ENCODE measurements at places on chromosomes 6 and 20.

GRCh38 chr20:38215194-38216182 is 45.0 kb downstream of the KIAA1755 start:
- DNase-seq = no peak

- no peak for DNase-seq
Observed at GRCh38 chr20:10129749-10130148, 88.9 kb upstream of the SNAP25 start.

- no peak for DNase-seq
Observed at GRCh38 chr20:18005990-18006364, 37.2 kb downstream of the MGME1 start.

DNA sequence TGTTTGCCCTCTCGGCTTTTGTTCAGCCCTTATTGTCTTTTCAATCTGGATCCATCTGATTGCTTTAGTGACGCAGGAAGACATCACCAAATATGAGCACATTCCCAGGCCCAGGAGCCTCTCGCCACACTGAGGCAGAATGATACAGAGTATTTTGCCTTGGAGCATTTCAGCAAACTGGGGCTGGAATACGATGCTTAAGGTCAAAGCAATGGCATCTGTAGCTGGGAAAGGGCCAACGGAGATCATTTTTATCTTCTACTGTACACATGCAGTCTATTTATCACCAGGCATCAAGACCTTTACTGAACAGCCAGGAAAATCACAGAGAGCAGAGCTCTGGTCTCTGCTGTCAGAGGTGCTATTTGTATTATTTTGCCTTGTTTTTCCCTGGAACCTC is 655.3 kb downstream of the RNF144B start:
- DNase-seq = no peak

- no peak for DNase-seq
Observed at GRCh38 chr6:147677647-147678046, 169.2 kb downstream of the SAMD5 start.

- DNase-seq = no peak
Observed at GRCh38 chr6:83952830-83953229, 80.7 kb upstream of the MRAP2 start.

GRCh38 chr6:148342100-148342349 is 613 bp upstream of the SASH1 start:
- no peak for DNase-seq

- no peak for DNase-seq
Observed at GRCh38 chr20:36317675-36318074, 11.5 kb downstream of the DLGAP4 start.

GRCh38 chr20:57777911-57778310 is 68.1 kb upstream of the PMEPA1 start:
- no peak for DNase-seq

DNA sequence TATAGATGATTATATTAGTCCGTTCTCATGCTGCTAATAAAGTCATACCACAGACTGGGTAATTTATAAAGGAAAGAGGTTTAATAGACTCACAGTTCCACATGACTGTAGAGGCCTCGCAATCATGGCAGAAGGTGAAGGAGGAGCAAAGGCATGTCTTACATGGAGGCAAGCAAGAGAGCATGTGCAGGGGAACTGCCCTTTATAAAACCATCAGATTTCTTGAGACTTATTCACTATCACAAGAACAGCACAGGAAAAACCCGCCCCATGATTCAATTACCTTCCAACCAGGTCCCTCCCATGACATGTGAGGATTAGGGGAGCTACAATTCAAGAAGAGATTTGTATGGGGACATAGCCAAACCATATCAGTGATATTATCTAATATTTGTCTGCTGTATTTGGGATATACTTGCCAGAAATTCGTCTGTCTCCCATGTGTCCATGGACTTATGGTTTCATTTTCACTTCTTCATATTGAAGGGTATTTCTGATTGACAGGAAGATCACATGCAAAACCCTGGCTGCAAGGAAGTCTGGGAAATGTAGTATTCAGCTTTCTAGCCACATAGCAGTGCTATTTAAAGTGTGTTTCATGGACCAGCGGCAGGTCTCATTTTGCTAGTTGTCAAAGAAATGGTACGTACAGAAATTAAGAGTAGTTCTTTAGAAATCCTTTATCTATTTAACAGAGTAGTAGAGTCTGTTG is 50.5 kb upstream of the PAK5 start:
- DNase-seq = no peak

- no peak for DNase-seq
Observed at GRCh38 chr6:116011520-116011919, 49.2 kb downstream of the FRK start.

GRCh38 chr6:138609801-138610430 is 110.6 kb upstream of the NHSL1 start:
- peak; percentile 23 for DNase-seq

- no peak for DNase-seq
Observed at GRCh38 chr20:58815448-58815847, 35.3 kb downstream of the GNAS-AS1 start.

DNA sequence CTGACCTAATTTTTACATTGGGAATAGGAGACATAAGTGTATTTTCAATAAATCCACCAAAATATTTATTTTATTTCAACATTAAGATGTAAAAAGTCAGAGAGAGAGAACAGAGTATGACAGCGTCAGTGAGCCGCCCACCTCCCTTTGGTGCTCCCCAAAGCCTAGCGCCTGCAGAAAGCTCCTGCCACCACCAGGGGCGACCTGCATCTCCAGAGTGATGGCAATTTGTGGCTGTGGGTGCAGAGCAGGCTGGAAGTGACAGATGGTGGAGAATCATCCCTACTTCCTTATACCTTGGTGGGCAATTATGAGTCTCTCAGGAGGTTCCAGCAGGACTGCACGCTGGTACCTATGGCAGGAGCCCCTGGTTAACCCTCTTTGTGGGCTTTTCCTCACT is 87.3 kb downstream of the PTPRT start:
- no peak for DNase-seq

DNA sequence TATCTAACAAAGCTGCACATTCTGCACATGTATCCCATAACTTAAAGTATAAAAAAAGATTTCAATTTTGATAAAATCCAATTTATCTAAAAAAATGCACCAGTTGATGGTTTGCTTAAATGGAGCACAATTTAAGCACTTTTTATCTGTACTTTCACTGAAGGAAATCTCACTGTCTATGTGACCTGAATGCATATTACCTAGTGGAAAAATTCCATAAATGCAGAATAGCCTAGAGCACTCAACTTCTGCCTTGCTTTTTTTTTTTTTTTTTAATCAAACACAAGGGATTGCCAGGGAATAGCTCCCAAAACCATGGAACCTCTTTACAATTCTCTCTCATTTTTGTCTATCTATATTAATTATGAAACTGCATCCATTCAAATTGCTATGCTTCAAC is 80.4 kb downstream of the RFPL4B start:
- no peak for DNase-seq

DNA sequence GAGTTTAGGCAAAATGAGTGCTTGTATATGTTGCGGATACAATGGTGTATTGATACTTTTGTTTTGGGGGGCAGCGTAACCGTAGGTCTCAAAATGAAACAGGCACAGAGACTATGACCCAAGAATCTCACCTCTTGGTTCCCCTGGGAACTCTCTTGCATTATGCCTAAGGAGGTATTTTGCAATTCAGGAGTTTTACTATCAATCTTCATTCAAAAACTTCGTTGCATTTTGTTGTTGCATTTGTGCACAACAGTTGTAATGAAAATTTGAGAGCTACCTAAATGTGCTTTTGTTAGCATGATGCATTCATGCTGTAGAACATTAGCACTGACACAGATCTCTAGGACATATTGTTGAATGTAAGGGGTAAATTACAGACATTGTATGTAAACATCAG is 18.2 kb downstream of the VTA1 start:
- DNase-seq = no peak

DNA sequence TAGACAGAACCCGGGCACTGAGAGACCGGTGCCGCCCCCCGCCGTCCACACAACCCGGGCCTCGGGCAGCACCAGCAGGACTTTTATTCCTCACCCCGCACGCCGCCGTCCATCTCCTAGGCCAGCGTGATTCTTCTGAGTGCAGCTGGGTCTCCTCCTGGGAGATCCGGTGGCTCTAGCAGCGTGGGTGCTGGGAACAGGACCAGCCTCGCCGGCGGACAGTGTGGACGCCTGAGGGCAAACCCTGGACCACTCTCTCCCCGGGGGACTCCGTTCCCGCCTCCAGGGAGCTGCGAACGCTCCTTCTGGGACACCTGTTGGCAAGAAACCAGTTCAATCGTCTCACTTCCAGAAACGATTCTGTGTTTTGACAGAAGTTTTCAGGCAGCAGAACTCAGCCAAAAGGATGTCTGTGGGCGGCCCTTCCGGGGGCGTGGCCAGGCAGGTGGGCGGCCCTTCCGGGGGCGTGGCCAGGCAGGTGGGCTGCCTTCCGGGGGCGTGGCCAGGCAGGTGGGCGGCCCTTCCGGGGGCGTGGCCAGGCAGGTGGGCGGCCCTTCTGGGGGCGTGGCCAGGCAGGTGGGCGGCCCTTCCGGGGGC is 130.7 kb downstream of the DLL1 start:
- no peak for DNase-seq

DNA sequence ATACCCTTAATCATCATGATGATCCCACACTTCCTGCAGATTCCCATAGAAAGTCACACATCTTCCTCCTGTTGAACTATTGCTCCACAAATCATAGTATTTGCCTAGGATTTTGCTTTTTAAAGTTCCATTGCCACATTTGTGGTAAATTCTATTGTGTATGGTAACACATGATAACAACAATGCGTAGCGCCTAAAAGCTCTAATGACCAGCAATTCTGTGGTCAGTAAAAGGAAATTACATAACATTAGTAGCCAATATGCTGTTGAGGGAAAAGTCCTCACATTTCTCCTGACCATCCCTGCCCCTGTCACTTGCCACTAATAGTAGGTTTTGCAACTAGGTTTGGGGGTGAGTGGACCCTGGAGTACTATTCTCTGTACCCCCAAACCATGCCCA is 31.8 kb upstream of the PDE7B start:
- DNase-seq = no peak

DNA sequence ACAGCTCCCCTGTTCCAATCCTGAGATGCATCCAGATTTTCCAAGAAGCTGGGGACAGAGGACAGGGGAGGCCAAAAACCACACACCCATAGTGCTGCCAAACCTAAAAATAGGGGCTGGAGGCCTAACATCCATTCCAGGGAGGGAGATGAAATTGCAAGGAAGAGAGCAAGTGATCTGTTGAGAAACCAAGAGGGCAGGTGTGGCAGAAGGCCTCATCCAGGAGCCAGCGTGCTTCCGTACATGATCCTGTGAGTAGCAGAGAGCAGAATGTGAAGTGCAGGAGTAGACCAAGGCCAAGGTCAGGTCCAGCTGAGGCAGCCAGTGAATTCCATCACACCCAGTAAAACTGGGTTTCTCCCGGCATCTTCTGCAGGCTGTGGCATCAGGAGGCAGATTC is 167.7 kb upstream of the RIN2 start:
- no peak for DNase-seq

DNA sequence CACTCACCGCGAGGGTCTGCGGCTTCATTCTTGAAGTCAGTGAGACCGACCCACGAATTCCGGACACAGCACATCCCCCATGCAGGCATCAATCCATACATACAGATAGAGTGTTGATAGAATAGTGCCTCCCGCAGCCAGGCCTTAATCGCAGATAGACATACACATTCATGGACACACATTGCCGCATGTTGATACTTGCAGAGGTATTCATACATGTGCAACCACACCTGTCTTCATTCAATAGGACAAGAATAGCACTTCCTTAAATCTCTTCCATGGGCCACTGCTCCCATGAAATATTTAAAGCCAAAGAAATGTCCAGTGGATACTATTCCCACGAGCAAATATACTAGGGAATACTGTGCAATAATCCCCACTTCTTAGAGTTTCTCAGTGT is 170.5 kb downstream of the FRK start:
- DNase-seq = no peak

DNA sequence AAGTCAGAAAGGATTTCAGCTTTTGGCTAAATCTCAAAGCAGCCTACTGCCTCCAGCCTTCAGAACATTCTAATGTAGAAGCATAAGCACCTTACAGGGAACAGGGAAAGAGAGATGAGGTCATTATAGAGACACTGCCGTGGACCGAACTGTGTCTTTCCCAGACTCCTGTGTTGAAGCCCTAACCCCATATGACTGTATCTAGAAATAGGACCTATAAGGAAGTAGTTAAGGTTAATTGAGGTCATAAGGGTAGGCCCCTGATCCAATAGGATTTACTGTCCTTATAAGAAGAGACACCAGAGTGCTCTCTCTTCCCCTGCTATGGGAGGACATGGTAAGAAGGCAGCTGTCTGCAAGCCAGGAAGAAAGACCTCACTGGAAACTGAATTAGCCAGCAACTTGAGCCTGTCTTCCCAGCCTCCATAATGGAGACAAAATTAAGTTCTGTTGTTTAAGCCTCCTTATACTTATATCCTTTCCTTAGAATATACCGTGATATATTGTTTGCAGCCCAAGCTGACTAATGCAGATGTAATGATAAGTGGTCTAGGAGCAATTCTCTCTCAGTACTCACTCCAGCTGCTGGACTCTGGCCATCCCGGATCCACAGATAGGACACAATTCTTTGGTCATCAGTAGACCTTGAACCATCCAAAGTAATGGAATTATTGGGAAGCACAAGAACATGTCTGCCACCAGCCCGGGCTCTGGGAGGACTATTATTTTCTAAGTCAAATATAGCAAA is 71.4 kb downstream of the ALDH5A1 start:
- DNase-seq = no peak

DNA sequence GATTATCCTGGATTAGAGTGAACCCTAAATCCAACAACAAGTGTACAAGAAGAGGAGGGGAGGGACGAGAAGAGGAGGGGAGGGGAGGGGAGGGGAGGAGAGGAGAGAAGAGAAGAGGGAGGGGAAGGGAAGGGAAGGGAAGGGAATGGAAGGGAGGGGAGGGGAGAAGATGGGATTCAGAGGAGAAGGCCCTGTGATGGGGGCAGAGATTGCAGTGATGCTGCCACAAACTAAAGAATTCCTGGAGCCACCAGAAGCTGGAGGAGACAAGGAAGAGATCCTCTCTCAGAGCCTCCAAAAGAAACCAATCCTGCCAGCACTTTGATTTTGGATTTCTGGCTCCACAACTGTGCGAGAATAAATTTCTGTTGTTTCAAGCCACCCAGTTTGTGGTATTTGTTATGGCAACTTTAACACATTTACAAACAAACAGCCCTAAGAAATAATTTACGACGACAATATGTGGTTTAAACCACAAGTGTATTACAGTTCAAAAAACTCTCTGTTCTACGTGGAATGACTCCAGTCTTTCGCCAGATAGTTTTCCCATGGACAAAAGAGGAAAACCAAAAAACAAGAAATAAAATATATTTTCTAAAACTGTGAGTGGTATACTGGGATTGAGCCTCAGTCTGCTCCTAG is 235.4 kb downstream of the HDGFL1 start:
- peak; percentile 54 for DNase-seq

DNA sequence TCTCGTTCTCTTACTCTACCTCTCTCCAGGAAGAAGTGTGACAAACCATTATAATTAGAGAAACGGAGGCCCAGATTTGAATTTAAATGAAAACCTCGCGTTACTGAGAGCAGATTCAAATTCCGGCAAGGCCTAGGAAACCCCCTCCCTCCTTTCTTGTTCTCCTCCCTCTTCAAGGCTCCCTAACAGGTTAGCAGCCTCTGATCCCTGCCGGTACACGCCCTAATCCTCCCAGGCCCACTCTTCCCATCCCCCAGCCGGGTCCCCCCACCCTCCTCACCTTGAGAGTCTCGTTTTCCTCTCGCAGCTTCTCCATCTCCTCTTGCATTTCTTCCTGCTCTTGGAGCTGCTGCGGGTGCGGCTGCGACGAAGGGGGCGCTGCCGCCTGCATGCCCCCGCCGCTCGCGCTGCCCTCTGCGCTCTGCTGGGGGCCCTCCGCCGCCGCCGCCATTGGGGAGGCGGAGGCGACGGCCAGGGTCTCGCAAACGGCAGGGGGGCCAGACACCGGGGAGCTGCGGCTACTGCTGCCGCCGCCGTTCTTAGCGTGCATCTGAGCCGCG is 3.8 kb downstream of the MTCL3 start:
- no peak for DNase-seq

Data from AG10803 (cell line).